ENCODE measurements at places on chromosomes 13 and 19.
A peak's percentile ranks its signal among the peaks of the same experiment; 100 is the strongest.

GRCh38 chr13:111390522-111391270, 70.3 kb downstream of the TEX29 start:
- no peak for DNase-seq

- peak; percentile 49 for DNase-seq
These were observed 8.9 kb upstream of the CCDC9 start for GRCh38 chr19:47247308-47247990.

DNA sequence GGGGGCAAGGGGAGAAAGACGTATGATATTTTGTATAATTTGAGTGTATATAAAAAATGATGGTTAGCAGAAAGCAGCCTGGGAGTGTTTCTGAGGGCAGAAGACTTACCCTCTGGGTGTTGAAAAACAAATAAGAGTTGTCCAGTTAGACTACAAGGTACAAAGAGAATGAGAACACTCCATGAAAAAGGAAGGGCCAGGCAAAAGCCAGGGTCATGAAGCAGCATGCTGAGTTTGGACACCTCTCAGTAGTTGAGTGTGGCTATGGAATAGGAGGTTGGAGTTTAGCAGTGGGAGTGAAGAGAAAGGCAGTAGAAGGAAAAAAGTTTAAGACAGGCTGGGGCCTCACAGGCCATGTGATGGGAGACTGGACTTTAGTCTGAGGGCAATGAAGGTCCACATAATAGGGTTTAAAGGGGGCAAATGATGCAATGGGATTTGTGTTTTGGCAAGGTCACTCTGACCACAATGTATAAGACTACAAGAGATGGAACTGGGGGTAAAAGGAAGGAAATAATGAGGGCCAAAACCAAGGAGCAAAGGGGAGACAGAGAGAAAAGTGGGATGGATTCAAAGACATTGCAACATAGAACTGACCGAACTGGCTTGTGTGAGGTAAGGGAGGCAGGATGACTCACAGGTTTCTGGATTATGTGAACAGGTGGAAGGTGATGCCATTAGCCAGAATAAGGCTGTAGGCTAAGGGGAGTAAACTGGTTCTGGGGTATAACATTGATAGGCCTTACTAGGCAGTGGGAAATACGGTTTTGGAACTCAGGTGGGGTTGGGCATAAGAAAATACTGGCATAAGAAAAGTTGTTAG, 76.6 kb downstream of the SERP2 start:
- DNase-seq, result no peak

DNA sequence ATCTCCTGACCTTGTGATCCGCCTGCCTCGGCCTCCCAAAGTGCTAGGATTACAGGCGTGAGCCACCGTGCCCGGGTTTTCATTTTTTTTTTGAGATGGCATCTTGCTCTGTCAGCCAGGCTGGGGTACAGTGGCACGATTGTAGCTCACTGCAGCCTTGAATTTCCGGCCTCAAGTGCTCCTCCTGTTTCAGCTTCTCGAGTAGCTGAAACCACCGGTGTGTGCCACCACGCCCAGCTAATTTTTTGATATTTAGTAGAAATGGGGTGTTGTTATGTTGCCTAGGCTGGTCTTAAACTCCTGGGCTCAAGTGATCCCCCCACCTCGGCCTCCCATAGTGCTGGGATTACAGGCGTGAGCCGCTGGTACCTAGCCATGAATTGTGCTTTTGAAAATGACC, 5.9 kb downstream of the ADAT3 start:
- no peak for DNase-seq

GRCh38 chr13:67217880-67218279, 12.3 kb downstream of the PCDH9 start:
- DNase-seq, result no peak

DNA sequence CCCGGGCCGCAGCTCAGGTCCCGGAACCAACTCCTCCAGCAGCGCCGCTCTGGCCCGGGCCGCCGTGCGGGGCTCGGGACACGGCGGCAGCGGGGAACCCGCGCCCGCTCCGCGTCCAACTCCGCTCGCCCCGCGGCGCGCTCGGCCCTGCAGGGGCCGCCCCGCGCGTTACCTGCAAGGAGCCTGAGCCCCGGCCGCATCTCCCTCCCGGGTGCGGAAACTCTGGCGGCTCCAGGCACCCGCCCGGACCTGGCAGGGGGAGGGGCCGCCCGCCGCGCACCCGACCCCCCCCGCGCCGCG, at the start of gene TMTC4:
TSS of gene TMTC4 (minus strand) at position 224 of the 300 bp plus-strand sequence. CDS start 4,433 bp downstream, outside the sequence.
- DNase-seq, result no peak

DNA sequence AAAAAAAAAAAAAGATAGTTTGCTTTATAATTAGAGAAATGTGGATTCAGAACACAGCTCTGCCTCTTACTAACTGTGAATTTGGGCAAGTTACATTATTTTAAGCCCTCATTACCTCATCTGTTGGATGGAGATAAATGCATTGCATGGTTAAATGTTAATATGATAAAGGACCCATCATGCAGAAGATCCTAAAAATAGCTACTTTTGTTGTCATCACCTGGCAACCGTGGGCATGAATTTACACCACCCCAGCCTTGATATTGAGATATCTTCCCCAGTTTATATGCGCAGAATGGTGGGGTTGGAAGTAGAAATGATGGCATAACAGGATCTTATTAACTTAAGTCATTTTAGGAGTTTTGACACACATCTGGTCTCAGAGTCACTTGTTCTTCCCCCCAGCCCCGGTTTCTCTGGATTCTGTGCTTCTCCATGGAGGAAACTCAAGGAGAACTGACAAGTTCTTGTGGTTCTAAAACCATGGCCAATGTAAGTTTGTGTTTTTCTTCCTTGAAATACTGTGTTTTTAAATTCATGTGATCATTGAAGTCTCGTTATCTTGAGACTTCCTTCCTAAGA, 8.9 kb downstream of the ZNF546 start:
- no peak for DNase-seq

- no peak for DNase-seq
These were observed 122.6 kb upstream of the GJB6 start for GRCh38 chr13:20354722-20355121.

DNA sequence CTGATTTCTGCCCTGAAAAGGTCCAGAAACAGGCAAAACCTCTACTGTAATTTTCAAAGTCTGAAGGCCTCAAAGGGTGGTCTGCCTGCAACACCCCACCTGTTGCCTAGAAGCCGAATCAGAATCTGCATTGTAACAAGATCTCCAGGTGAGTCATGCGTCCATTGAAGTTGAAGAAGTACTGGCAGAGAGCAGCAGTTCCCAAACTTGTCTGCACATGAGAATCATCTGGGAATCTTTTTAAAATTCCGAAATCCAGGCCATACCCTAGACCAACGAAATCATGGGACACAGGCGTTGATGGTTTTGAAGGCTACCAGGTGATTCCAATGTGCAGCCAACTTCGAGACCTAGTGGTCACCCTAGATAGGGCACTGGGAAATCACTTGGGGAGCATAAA, 16.0 kb upstream of the CLN5 start:
- DNase-seq, result no peak

DNA sequence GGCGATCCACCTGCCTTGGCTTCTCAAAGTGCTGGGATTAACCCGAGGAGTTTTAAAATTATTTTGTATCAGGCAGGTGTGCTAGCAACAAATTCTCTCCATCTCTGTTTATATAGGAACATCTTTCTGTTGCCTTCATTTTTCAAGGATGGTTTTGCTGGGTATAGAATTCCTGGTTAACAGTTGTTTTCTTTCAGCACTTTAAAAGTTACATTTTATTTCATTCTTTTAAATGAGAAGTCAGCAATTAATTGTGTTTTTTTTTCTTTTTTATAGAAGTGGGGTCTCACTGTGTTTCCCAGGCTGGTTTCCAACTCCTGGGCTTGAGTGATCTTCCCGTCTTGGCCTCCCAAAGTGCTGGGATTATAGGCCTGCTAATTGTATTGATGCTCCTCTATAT, 44.0 kb downstream of the DPF1 start:
- no peak for DNase-seq
